Stimulated activated CD4-positive, alpha-beta T cell treated with anti-CD3 and anti-CD28 coated beads, Interleukin-15, amount 100 ng/mL, for 1 hour (primary cell): ENCODE measurements at places on chromosomes 12 and 14.

- DNase-seq, result no peak
These were observed 4.6 kb downstream of the TMEM120B start for GRCh38 chr12:121717041-121717699.

GRCh38 chr14:60722357-60723115 is 1.6 kb downstream of the SIX4 start:
- DNase-seq, result no peak

DNA sequence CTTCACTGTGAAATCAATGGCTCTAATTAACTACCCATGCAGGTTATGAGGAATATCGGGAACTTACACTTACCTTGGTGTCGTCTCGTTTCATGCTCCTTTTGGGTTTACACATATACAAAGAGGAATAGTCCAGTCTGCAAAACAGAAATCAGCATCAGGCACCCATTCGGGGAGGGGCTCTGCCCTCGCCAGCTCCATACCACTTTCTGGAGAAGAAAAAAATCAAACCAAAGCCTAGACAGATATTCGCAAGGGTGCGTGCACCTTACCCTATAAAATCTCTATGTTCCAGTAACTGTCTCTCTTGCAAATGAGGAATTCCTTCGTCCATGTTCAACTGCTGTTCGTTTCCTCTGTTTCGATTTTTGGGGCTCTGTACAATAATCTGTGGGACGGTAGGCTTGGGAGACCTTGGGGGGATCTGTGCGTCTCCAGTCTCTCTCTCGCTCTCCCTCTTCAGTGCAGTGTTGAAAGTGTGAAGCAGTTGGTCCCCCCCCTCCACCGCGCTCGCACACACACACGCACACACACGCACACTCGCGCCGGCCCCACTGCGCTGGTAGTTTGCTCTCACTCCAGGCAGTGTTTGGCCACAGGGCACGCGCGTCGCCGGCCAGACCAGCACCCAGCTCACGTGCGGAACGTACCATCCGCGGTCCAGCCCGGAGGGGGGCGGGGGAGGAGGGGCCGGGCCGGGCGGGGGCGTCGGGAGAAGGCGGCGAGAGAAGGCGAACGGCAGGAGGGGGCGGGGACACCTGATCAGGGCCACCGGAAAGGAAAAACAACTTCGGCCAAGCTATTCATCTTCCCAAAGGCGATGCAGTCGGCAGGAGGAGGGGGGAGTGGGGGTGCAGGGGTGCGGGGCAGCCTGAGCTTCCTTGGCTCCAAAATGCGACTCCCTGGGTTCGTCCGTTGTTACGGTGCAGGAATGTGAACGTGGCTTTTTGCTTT is at the start of gene BHLHE41:
TSS of gene BHLHE41 (minus strand) at position 592 of the 954 bp plus-strand sequence. CDS start at position 334, 258 bp downstream.
- DNase-seq, result no peak

- DNase-seq, result no peak
These were observed 24.9 kb upstream of the CHGA start for GRCh38 chr14:92897922-92898565.
